Midbrain (tissue), 1 donor: ENCODE measurements at places on chromosomes 12 and 14.

DNA sequence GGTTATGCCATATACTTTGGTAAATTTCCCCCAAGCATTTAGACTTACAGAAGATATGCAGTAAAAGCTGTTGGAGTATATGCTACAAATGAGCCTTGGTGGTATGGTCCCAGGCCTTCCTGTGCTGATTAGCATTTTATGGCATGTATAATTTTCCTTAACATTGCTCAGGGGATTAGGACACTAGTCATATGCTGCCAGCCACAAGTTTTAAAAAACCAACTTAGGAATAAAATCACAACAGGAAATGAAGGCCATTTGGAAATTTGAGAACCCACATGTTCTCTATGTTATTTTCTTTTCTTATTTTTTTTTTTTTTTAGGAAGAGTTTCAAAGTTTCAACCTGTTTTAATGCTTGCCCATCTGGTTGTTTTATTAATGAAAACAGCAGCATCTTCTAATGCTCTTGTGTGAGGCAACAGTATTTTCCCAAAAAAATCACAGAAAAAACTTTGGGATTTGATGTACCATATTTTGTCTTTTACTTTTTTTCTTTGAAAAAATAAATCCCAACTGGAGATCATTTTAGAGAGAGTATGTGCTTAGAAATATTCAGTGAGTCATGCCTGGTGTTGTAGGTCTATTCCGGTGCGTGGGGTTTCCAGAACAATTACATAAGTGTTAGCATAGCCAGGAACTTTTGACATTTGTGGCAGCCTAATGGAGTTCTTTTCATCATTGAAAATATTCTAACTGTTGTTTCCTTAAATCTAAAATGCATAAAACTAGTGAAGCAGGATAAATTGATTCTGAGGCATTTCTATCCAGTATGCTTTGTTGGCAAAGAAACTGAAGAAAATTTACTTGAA is 21.7 kb upstream of the DUSP6 start:
- no peak for DNase-seq

DNA sequence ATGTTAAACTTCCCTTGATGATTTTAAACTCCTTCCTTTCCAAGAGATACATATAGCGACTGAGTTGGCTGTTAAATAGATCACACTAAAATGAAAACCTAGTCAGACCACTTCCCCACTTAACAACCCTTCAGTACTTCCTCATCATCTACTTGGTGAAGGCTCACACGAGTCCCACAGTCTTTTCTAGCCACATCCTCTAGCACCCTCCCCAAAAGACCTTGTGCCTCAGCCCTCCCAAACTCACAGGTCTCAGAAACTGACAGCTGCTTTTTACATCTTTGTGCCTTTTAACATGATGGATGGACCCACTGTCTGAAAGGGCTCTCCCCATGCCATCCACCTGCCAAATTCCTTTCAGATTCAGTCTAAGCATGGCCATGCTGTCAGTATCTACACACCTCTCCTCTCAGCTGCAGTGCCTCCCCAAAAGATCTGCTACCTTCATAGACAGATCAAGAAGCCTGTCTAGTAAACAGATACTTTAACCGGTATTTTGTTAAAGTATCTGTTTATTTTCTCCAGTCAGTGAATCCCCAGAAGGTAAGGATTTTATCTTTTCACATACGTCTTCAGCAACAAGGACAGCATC is 65.1 kb upstream of the GPHB5 start:
- no peak for DNase-seq

GRCh38 chr12:106415134-106415533 is 57.6 kb downstream of the POLR3B start:
- DNase-seq, result no peak

DNA sequence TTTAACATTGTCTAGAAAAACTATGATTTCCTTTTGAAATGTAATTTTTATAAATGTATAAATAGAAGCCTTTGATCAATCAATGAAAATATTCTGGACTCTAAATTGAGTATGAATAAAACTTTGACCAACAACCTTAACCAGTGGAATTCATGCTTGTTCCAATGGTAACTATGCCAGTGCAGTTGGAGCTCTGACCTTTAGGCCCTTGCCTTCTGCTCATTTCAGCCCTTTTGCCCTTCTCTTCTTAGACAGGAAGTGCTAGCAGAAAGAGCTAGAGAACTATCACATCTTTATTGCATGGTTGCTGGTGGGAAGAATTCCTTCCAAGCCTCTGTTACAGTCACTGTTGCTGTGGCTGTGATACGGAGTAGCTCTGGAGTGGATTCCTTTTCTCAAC is 39.7 kb downstream of the TTC8 start:
- no peak for DNase-seq

GRCh38 chr12:83622205-83622604 is 935.5 kb downstream of the TMTC2 start:
- DNase-seq, result no peak

- peak; percentile 59 for DNase-seq
These were observed 5.8 kb upstream of the SLC48A1 start for GRCh38 chr12:47767216-47767724.

DNA sequence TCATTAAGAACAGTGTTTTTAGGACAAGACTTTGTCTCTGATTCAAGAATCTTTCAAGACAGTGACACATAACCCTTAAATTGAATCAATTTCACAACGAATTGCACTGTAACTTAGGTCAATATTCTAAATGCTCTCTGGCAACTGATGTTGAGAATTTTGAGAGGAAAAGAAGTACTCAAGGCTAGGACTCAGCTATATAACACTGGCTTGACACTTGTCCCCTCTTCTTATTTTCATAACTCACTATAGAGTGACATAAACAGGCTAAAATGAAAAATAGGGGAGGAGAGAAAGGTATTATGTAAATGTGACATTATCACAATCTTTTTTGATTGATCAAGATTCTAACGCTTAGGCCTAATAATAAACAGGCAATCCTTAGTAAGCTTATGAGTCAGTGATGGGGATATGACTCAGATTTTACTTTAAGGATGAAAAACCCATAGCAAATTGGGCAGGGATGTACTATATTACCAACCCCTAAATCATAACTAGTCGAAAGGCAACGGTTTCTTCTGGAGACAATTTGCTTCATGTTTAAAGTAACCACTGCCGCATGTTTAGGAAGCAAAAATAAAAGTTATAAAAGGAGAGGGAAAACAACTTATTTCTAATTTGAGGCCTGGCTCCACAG is 10.9 kb downstream of the BTG1 start:
- DNase-seq, result no peak

DNA sequence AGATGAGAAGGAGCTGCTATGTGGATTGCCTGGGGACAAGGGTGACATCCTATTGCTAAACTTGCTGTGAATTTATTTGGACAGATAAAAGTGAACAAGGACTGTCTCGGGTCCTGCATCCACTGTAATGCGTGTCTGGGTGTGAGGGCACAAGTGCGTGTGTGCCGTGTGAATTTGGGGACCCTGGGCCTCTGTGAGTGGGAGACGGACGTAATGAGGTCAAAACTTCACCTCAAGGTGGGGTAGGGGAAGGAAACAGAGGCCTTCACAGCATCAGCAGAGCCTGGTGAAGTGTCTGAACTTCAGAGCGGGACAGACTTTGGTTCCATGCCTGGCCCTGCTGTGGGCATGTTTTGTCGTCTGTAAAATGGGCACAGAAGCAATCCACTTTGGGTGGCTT is 14.8 kb downstream of the ASB2 start:
- no peak for DNase-seq
